T-helper 2 cell (primary cell): ENCODE measurements at places on chromosomes 3 and 15.

GRCh38 chr3:195268576-195269309 is 2.2 kb downstream of the XXYLT1 start:
- no peak for DNase-seq

DNA sequence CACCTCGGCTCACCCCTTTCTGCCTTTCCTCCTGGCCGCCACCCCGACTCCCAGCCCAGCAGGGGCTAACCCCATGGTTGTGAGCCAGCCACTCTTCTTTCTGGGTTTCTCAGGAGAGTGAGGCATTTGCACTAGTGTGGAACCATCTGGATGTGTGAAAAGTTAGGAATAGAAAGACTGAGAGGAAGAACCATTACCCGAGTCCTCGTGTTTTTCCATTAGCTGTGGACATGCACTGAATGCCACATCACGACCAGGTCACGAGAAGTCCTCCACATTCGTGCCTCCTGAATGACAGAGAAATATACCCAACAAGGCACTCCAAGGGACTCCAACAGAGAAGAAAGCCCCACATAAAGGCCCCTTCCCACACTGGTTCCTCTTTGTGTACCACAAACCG is 18.0 kb upstream of the RAD18 start:
- DNase-seq = no peak

DNA sequence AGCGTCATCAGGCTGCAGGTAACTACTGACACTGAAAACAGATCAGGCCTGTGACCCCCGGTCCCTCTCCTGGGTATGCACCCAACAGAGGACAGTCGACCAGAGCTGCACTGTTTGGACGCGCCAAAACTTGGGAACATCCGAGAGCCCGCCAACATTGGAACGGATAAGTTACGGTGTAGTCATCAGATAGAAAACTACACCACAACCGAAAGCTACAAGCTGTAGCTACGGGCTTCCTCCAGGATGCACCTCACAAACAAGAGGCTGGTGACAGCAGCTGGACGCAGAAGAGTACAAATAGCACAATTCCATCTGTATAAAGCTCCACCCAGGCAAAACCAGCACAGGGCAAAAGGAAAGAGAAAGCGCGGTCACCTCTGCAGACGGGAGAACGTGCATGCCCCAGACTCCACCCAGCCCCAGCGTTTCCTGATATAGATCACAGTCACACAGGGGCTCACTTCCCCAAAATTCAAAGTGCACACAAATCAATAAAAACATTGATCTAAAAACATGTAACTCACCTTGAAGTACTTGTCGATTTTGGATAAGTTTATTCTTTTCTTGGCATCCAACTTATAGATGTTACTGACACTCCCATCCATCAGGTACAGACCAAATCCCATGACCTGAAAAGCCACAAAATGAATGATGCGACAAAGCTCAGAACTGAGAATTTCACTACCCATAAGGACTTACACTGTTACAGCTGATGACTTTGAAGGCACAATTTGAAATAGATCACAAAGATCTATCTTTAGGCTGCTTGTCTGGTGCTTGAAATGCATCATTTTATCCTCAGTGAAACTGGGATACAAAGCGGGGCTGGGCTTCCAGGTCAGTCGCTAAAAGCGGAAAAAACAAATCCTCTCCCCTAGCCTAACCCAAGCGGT is 43.3 kb downstream of the CYFIP1 start:
- DNase-seq = no peak

DNA sequence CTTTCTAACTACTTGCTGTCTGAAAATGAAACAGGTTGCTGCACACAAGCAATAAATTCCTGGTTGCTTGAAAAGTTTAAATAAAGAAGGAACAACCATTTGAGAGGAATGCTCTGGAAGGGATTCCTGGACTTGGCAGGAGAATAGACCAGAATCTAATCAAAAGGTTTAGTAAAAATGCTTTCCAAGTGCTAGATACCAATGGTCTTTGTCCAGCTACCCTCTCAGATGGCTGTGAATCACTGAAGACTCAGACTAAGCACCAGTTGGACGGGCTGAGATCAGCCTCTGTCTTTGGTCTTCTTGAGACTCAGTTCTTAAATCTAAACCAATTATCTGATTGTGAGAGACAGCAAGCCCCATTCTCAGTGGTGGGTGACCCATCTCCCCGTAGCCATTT is 27.7 kb upstream of the LPP start:
- no peak for DNase-seq

DNA sequence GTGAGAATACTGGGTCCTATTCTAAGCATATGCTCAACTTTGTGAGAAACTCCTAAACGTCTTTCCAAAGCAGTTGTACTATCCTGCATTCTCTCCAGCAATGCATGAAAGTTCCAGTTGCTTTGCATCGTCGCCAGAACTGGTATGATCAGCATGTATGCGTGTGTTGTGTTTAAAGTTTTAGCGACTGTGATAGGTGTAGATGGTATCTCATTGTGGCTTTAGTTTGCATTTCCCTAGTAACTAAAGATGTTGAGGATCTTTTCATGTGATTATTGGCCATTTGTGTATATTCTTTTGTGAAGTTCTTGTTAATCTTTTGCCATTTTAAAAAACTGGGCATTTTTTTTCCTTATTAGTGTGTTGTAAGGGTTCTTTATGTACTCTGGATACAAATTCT is 115.1 kb downstream of the SPATA16 start:
- no peak for DNase-seq

DNA sequence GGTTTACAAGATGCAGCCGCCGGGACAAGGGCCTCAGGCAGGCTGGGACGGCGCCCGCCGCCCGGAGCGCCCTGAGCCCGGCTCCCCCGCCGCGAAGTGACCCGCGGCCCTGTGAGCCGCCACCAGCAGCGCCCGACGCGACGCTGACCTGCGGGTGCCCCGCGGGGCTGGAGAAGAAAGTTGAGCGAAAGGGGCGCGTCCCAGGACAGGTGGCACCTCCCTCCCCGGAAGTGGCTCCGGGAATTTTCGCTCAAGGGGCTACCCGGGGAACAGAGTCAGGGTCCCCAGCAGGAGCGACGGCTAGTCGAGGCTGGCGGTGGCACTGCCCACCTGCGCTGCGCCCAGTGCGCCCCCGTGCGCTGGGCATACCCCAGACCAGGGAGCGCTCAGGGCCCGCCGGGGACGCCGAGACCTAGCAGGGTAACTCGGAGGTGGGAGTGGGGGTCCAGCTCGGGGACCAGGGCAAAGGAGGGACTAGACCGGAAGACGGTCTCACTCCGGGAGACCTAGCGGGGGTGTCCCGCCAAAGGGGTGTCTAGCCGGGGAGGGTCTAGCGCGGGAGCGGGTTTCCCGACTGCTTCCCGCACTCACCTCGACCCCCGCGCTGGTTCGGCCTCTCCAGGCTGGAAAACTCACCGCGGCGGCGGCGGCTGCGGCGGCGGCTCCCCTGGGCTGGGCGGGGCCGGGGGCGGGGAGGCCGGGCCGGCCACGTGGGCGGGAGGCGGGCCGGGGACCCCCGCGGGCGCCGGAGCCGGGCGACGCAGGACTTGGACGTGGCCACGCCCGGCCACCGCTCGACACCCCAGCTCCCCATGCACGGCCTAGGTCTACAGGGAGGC is 18.4 kb downstream of the SPATA12 start:
- DNase-seq = no peak

- DNase-seq = no peak
These were observed 237.8 kb downstream of the FMN1 start for GRCh38 chr15:32956711-32957110.

GRCh38 chr15:36761132-36761847 is 181.9 kb downstream of the CDIN1 start:
- no peak for DNase-seq
